ENCODE measurements at places on chromosomes 4 and X. TPM values are rescaled to one million over a fixed set of nuclear protein-coding genes. Genes with fewer than 3 reads are reported as not detected.

DNA sequence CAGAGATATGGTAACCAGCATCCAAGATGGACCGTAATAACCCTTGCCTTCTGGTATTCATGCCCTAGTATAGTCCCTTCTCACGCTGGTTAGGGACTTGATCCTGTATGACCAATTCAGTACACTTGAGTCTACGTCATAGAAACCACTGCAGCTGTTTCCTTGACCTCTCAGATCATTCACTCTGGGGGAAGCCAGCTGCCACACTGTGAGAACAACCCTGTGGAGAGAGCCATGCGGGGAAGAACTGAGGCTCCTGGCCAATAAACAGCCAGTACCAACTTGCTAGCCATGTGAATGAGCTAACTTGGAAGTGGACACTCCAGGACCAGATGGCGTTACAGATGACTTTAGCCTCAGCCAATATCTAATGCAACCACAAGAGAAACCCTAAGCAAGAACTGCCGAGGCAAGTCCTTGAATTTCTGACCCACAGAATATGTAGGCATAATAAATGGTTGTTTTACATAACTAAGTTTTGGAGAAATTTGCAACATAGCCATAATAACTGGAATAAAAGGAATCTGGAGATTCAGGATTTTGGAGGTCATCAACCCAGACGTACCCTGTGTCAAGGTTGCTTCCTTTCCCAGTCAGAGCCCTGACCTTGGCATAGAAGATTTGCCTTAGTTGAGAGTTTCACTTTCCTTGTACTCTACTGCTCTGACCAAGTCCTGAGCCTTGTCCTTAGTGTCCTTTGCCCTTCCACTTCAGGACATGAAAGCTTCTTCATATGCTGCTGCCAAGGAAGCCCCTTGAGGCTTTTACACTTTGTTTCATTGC lies 87.3 kb upstream of the ZNF81 start:
- peak; percentile 25 for DNase-seq

- no peak for DNase-seq
Measured at GRCh38 chr4:118139241-118139640, 105.0 kb downstream of the NDST3 start.

DNA sequence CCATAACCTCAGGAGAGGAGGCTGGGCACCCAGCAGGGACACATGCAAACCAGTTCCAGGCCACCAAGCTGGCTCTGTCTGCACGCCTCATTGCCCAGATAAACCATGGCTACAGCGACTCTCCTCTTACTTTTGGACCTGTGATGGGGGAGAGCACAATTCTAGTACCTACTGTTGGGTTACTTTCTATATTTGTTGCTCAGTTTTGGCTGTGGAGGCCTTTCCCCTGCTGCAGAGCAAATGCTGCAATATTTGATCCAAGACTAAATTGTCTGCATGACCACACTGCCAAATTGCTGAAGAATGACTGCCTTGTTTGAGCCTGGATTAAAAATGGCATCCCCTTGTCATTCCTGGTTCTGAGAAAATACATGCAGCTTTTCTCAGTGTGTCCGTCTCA lies 253.5 kb downstream of the ARHGAP10 start:
- no peak for DNase-seq

DNA sequence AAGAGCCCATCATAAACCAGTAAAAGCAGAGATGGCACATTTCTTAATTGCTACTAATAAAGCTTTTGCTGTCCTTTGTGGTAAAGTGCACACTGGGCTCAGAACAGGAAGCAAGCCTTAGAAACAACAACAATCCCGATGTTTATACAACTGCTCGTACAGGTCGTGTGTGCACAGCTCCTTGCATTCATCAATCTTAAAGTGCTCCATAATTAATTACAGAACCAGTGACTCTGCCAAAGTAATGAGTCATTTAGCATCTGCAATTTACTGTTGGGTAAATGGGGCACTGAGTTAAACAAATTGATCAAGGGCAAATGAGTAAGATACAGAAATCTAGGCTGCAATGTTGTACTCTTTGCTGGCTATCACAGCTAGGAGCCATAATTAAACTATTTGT lies 61.3 kb upstream of the TXK start:
- no peak for DNase-seq

GRCh38 chrX:101416691-101417090 lies 8.7 kb downstream of the HNRNPH2 start:
- no peak for DNase-seq

GRCh38 chr4:107094332-107094731 lies 58.2 kb upstream of the DKK2 start:
- DNase-seq, result peak; percentile 7

CYTL1 gene
- 0.57 TPM for total RNA-seq

DNA sequence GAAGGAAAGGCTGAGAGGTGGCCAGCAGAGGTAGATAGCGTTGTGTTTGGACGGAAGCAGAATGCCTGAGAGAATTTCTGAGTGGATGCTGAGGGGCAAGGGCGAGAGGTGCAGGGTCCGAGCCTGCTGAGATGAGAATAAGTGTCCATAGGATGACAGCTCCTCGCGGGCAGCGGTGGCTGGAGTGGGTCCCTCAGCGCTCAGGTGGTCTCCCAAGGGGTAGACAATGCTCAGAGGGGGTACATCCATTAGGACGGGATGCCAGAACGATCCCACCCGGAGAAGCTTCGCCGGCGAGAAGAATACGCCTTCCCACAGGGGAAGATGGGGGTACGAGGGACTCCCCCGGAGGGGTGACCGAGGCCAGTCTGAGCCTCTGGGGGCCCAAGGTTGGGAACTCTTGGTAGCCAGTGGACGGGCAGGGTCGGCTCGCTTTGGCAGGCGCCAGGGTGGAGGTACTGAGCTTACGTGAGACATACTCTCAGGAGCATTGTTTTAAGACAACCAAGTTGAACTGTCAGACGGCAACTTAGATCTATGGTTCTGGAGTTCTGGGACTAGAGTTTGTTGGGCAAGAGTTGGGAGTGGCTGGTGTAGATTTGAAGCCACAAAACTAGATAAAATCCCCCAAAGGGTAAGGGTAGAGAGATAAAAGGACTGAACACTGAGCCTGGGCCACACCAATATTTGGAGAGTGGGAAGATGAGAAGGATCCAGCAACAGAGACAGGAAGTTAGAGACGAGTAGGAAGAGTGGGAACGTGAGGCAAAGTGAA lies 15.8 kb downstream of the BRCC3 start:
- peak; percentile 23 for DNase-seq

DNA sequence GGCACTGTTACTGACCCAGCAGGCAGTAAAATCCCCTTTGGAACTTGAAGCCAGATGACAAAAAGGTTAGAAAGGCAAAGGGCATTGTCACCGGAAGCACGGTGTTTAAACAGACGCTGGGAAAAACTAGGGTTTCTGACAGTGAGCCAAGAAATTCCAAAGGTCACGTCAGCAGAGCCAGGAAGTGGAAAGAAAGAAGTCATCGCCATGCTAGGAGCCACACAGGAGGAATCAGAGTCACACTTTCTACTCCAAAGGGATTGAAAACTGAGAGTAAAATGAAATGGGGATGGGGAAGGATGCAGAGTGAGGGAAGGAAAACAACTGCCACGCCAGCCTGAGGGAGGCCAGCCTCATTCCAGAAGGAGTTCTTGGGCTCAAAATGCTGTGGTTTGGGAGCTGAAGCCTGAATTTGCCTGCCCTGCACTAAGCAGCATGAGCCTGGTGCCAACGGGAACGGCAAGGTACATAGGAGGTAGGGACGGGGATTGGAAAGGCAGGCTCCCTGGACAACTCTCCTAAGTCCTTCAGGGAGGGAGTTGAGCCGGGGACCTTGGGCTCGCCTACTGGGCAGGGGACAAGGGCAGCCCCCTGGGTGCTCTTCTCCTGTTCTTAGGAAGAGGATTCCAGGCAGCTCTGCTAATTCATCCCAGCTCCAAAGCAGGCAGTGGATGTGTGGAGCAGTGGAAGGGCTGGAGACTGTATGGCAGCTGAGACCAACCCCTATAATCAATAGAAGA lies 66.8 kb downstream of the SOWAHB start:
- DNase-seq, result peak; percentile 22

DNA sequence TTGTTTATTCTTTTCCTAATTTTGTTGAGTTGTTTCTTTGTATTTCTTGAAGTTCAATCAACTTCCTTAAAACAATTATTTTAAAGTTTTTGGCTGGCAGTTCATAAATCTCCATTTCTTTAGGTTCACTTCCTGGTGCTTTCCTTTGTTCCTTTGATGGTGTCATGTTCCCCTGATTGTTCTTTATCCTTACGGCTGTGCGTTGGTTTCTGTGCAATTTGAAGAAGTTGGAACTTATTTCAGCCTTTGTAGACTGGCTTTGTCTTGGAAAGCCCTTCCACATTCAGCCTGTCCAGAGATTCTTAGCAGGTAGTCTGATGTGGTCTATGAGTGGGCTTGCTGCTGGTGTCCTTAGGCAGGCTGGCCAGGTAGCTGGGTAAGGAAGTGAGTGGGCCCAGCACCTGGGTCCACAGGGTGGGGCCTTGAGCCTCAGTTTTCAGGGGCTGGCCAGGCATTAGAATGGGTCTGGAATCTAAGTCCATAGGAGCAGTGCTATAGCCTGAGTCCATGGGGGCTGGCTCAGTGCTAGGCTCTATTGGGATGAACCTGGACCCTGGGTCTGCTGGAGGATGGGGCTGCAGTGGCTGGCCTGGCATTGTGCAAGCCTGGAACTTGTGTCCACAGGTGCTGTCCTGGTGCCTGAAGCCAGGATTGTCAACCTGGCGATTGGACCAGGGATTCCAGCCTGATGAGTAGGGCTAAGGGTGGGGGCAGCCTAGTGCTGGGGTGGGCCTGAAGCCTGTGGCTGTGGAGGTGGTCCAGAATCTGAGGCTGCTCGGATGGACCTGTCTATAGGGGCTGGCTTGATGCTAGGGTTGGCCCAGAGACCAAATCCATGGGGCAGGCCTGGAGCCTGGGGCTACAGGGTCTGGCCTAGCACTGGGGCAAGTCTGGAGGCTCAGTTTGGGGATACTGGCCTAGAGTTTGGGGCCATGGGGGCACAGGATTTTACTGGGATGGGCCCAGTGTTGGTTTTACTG lies 152.4 kb downstream of the STAG2 start:
- DNase-seq, result no peak

SMIM20 gene
- total RNA-seq, result 27.5 TPM

DNA sequence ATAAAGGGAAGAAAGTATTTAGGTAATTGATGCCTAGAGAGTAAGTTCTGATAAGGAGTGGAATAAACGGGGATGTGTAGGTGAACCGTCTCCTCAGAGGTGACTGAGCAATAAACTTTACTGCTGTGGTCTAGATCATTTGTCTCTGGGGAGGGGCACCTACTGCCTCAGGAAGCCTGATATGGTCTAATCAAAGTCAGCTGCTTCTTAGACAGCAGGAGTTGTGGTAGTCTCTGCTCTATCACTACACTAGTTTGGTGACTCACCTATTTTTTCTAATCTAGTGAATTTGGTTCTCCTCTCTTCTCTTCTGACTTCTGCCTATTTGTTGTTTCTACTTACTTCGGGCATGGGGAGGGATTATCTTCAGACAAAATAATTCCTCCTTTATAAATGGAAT lies 95.1 kb upstream of the STIM2 start:
- no peak for DNase-seq

GRCh38 chr4:87529187-87529586 lies at the start of gene SPARCL1:
Gene SPARCL1, minus strand, starts transcription at chr4:87529376. Its CDS starts 29,802 bp downstream, at chr4:87499574.
- peak; percentile 56 for DNase-seq

GRCh38 chr4:11495818-11496217 lies 67.1 kb upstream of the HS3ST1 start:
- DNase-seq, result no peak

ATP2B3 gene
- 0.14 TPM for total RNA-seq

GRCh38 chr4:158018831-158019230 lies 154.0 kb downstream of the GASK1B start:
- DNase-seq, result no peak

- DNase-seq, result no peak
Measured at GRCh38 chr4:721261-722168, 15.9 kb downstream of the PCGF3 start.

TLL1 gene
- total RNA-seq, result 0.04 TPM

DNA sequence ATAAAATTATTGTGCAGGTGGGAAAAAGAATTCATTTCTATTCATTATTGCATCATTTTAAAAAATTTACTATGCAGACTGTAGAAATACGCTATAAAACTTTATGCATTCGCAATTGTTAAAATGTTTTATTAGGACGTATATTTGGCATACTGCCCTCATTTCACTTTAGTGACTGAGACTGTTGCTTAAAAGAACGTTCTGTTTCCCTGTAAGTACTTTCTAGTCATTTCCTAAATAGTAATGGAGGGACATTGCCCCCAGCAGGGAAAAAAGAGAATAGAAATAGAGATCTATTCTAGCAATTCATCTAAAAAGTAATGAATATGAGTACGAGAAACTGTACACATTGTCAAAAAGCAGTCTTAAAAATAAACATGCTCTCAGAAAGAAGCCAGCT lies 1295.8 kb upstream of the TENM3 start:
- DNase-seq, result no peak

GRCh38 chr4:94590493-94590892 lies 138.8 kb downstream of the PDLIM5 start:
- peak; percentile 28 for DNase-seq

DNA sequence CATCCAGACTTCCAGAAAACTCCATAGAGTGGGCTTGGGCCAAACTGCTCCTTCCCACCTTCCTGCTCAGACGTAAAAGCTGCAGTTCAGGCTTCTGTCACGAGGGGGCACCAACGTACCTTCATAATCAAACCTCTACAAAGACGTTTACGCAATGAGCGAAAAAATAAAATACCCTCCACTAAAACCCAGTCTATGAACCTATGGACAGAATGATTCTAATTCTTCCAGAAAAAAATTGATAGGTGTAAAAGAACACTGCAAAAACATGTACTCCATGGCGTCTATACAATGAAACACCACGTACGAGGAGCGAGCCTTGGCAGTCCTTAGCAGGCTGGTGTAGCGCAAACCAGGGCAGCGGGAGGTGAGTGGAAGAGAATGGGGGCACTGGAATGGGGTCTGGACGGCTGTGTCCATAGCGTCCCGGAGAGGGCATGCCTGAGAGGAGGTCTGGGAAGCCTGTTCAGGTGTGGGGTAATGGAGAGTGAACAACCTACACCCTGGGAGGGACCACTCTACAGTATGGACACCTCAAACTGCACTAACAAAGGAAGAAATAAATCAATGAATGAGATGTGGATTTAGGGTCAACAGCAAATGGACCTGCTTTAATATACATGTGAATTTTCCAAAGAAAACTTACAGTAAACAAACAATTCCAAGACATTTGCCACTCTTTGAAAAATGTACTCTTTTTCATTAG lies 14.4 kb upstream of the RAB40A start:
- peak; percentile 81 for DNase-seq

TKTL1 gene
- total RNA-seq, result not detected

DNA sequence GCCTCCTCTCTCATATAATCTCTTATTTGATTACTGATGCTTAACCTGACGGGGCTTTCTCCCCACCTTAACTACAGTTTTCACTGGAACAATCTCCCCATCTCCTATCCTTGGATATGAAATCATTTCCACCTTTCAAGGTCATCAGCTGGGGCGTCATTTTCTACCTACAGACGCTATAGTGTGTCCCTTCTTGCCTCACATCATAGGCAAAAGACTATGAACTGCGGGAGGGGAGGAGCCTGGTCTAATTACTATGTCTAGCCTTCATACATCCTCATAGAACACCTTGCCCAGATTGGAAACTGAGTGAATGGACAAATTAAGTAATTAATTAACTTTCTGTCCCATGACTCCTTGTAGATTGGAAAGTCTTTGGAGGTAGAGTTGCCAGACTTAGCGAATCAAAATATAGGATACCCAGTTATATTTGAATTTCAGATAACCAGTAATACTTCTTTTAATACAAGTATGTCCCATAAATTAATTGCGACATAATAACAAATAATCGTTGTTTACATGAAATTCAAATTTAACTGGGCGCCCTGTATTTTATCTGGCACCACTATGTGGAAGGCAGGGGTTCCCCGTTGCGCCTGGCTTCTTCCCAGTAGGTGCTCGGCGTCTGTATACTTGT lies 752 bp upstream of the ATP6AP2 start:
- no peak for DNase-seq

YY2 gene
- total RNA-seq, result 0.63 TPM
